ENCODE measurements at places on chromosomes 3 and 15.

DNA sequence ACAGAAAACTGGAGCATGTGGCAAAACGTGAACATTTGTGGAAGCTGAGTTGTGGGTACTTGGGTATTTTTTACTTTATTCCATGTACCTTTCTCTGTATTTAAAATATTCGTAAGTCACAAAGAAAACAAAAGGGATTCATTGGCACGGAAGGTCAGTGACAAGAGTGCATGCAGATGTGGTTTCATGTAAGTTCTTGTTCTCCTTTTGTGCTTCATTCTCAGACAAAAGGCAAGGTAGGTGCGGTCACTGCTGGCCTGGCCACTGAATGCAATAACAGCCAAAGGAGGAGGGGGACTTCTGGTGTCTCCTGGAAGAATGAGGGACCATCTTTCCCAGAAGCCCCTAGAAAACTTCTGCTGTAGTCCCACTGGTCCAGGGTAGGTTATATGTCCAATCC is 200.0 kb upstream of the TOPAZ1 start:
- DNase-seq, result no peak

- no peak for DNase-seq
Measured at GRCh38 chr3:196872316-196872715, 4.6 kb downstream of the SENP5 start.

DNA sequence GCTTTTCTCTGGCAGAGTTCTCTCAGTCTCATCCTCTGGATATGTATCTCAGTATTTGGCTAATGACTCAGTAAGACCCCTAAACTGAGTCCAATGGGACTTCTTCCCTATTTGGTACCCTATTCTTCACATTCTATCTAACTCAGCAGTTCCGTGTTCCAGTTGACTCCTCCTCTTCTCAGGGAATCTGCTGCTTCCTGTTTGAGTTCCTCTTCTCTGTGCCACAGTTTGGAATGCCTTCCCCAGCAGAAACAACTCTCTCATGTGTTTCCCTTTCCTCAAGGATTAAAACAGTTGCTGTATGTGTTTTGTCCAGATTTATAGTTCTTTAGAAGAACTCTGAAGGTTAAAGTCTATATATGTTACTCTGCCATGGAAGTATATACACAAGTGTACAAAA is 344.0 kb upstream of the RARB start:
- DNase-seq, result no peak

DNA sequence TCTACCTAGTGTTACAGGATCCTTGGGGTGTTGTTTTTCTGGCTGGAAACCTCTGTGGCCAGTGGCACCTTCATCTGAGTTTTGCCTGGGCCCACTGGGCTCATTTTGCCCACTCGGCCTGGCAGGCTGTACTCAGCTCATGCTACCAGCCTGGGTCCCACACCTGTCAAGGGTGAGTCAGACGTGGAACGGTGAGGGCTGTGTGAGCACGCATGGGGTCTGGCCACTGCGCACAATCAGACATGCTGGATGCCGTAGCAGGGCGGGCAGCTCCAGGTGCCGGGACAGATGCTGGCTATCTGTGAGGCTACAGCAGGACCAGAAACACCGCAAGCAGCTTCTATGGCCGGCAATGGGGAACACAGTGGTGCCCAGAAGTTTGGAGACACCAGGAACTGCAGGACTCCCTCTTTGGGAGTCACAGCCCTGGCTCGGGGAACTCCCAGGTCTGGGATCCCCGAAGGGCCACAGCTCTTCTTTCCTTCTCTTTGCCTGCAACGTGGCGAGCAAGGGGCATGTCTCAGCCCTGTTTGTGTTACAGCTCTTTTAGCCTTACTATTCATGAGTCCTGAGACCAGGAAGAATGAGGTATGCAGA is 35.9 kb upstream of the DNAJC13 start:
- no peak for DNase-seq

DNA sequence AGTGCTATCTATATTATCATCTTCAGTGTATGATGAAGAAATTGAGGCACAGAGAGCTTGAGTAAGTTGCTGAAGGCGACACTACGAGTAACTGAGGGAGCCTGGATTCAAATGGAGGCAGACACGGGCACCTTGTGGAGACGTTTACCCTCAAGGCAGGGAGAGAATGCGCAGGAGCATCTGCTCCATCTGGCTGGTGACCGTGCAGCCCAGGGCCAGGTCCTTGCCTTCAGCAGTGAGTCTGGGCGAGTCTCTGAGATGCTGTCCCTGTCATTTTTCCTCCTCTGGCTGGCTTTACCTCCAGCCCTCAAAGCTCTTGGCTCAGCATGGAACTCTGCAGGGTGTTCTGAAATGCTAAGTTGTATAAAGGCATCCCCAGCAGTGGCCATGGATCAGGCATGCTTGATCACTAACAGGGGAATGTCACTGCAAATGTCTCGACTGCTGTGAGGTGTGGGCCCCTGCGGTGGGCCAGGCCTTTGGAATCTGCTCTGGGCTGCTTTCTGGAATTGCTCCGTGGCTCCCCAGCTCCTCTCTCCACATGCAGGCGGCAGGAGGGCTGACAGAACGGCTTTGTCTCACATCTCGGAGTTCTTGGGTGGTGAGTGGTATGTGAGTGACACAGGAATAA is 19.7 kb downstream of the SPSB4 start:
- no peak for DNase-seq

GRCh38 chr15:78859971-78860719 is 12.5 kb upstream of the MORF4L1 start:
- peak; percentile 75 for DNase-seq

DNA sequence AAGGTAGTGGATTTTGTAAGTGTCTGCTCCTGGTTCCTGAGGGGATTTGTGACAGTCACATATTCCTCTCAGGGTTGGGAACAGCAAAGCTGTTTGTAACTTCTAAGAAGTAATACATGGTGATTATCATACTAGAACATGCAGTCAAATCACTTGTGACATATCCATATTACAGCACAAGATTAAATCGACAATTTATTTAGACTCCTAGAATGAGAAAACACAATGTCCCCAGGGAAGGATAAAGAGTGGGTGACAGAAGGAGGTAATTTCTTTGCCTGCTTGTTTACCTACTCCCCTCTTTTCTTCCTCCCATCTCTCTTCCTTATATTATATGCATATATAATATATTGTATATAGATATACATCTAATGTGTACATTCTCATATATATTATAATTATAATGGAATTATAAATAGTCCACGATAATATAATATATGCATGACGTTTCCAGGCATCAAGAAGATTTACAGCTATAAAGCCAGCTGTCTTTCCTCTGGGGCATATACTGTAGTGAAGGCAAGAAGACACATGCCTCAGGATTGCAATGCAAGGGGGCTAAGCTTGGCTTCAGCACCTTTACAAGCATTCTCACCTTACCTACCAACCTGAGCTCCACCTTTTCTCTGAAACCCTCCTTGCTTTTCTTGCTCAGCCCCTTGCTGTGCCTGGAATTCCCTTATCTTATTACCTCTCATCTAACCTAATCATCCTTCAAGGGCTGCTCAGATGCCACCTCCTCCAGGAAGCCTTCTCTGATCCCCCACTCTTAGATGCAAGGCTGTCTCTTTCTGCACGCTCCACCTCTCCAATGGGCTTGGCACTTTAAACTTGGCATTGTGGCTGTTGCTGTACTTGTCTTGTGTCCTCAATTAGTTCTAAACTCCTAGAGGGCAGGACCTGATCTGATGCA is 73.1 kb upstream of the PIAS1 start:
- no peak for DNase-seq

- DNase-seq, result no peak
Measured at GRCh38 chr15:96583671-96584070, 253.2 kb downstream of the NR2F2 start.

DNA sequence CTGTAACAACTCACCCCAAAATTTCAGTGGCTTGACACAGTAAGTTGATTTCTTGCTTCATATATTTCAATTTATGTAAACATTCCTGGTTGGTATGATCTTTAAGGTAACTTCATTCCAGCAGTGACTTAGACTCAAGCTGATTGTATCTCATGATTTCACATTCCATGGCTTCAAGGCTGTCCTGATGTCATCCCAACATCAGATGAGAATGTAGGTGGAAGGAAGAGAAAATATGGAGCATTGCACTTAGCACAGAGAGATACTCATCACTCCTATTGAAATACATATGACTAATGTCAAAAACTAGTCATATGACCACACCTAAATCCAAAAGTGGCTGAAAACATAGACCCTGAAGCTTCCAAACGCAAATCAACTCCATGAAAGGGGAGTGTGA is 793.8 kb downstream of the TBL1XR1 start:
- no peak for DNase-seq

GRCh38 chr15:41977757-41978383 is 5.5 kb upstream of the EHD4 start:
- no peak for DNase-seq

DNA sequence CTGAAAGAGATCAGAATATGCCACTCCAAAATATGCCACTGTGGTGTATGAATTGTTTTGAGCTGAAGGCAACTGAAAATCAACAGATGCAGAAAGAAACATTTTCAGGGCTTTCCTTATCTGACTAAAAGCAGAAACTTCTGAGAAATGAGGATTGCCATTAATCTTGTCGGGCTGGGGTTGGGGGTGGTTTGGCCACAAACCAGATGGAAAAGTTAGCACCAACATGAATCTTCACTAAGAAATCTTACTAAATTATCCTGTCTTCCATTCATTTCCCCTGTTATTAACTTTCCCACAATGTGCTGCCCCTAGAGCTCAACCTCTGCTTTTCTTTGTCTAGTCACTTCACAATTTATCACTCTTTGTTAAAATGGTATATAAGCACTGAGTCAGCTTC is 229.9 kb upstream of the GADL1 start:
- no peak for DNase-seq
